Urinary bladder (tissue), 4 donors: ENCODE measurements at places on chromosomes 7 and 10. TPM values are rescaled to one million over a fixed set of nuclear protein-coding genes. Genes with fewer than 3 reads are reported as not detected.

GRCh38 chr10:86652361-86653202 lies 1.8 kb upstream of the OPN4 start:
- no peak for DNase-seq

DNA sequence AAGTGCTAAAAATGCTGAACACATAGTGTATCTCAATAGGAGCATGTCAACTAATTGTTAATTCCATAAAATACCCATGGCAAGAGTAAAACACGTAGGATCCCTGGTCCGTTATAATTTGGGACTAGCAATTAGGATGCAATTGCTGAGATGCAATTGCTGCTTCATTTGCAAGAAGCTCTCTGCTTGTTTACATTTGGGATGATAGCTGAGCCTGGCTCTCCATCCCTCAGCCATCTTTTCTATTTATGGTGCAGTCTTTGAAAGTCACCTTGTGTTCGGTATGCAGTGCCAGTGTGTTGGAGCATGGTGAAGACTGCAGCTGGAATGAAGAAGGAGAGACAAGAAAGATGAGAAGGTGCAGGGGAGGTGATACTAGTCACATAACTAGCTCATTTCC lies 191.3 kb downstream of the SNX10 start:
- DNase-seq, result no peak

DNA sequence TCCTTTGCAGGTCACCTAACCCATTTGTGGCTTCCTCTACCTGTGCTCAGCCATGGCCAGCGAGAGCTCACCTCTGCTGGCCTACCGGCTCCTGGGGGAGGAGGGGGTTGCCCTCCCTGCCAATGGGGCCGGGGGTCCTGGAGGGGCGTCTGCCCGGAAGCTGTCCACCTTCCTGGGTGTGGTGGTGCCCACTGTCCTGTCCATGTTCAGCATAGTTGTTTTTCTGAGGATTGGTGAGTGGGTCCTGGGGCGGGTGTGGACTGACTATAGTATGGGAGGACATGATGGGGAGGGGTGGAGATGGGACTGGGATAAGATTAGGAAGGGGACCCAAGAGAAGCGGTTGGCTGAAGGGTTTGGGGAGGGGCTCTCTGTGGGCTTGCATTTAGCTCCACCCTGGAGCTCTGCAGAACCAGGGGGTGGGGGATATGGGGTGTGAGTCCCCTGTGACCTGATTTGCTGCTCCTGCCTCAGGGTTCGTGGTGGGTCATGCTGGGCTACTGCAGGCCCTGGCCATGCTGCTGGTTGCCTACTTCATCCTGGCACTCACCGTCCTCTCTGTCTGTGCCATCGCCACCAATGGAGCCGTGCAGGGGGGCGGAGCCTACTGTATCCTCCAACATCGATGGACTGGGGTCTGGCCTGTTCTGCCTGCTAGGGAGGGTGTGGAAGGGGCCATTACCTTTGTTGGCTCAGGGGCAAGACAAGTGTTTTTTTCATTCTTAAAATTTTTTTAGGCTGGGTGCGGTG lies 1.8 kb downstream of the SLC12A9 start:
- DNase-seq, result no peak

DNA sequence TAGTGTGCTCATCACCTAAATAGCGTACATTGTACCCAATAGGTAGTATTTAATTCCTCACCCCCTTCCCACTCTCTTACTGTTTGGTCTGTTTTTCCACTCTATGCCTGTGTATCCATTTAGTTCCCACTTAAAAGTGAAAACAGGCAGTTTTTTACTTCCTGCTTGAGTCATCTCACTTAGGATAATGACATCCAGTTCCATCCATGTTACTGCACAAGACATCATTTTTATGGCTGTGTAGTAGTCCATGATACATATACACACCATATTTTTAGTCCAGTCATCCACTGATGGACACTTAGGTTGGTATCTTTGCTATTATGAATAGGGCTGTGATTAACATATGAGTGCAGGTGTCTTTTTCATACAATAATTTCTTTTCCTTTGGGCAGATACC lies 10.1 kb downstream of the STK17A start:
- DNase-seq, result no peak

GRCh38 chr7:150996376-150997074 lies 5.7 kb downstream of the NOS3 start:
- no peak for DNase-seq

DNA sequence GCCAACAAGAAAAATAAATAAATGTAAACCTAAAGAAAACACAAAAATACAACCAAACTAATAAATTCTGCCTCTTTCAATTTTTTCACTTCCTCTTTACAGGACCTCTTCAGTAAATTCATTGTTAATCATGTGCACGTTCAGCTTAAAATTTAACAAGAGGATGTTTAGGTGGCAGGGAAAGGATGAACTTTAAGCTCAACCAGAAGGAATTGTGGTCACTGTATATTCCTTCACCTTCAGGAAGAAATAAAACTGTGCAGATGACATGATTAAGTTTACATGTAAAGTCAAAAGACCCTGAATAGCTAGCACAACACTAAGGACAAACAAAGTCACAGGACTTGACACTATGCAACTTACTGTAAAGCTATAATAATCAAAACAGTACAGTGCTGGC lies 33.0 kb downstream of the KIF5B start:
- no peak for DNase-seq

GRCh38 chr7:45715471-45716352 lies 141.5 kb downstream of the ADCY1 start:
- no peak for DNase-seq

GRCh38 chr7:158093156-158093796 lies 494.3 kb downstream of the PTPRN2 start:
- DNase-seq, result no peak

DNA sequence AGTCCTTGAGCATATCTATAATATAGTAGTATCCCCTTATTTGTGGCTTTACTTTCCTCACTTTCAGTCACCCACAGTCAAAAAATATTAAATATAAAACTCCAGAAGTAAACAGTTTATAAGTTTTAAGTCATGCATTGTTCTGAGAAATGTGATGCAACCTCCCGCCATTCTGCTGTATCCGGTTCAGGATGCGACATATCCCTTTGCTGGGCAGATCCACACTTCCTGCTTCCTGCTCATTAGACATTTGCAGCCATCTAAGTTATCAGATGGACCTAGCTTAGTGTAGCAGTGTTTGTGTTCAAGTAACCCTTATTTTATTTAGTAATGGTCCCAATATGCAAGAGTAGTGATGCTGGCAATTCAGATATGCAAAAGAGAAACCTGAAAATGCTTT lies 38.9 kb upstream of the BMS1 start:
- DNase-seq, result no peak

GRCh38 chr10:36181426-36182178 lies 539.5 kb upstream of the FZD8 start:
- no peak for DNase-seq

GRCh38 chr7:27897001-27897400 lies 157.0 kb downstream of the TAX1BP1 start:
- DNase-seq, result no peak

DNA sequence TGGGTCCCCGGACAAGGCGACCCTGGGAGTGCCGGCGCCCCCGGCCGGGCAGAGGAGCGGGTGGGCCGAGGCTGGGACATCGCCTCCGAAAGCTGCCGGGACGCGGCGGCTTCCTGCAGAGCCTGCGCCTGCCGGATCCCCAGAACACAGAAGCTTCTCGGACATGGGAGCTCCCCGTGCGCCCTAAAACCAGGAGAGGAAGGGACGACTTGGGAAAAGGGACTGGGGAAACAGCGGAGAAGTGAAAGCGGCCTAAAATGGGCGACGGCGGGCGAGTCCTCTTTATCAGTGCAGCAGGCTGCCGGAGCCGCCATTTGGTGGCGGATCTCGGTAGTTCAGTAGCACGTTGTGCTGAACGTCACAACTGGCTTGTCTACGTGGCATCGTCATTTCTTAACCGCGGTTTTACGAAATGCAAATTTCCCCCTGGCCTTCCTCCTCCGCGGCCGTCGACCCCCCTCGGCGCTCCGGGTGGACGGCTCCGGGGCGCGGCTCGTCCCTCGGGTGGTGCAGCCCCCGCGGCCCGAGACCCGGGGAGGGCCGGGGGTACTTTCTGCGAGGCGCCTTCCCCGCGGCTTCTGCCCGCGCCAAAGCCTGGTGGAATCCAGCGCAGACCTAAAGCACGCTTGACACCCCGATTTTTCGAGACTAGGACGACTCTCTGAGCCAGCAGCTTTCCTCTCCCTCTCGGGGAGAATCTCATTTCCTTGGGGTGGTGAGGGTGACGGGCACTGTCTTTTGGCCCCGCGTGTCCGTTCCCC lies 9.9 kb upstream of the SPAG6 start:
- DNase-seq, result no peak

DNA sequence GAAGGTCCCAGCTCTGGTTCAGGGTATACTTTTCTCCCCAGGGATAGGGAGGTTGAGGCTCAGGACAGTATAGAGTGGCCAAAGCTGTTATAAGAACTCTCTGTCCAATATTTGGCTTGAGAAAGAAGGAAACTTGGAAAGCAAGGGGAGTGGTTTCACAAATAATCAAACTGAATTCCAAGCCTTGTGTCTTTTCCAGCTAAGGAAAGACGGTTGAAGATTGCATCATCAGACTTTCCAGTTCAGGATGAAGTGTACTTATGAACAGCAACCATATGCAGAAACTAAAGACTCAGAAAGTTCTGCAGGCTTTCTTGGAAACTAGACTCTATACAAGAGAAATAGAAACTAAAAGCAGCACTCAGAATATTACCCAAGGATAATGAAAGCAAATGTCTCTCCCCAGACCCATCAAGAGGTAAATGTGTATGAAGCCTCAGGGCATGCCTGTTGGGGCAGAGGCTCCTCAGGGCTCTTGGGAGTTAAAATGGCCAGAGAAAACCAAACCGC lies 46.4 kb downstream of the RAMP3 start:
- no peak for DNase-seq

DNA sequence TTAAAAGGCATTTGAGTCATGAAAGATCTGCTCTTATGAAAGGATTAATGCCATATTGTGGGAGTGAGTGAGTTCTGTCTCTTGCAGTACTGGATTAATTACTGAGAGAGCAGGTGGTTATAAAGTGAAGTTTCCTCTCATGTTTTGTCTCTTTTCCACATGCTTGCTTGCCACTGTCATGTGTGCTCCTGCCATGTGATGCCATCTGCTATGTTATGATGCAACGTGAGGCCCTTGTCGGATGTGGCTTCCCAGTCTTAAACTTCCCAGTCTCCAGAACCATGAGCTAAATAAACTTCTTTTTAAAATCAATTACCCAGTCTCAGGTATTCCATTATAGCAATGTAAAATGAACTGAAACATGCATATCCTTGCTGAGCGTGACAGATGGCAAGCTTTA lies 22.7 kb upstream of the TCTN3 start:
- no peak for DNase-seq

- no peak for DNase-seq
Measured at GRCh38 chr7:17989546-17989945, 38.1 kb downstream of the PRPS1L1 start.

- no peak for DNase-seq
Measured at GRCh38 chr10:23344241-23344841, at the start of gene C10orf67. C10orf67 (minus strand) TSS chr10:23344797; CDS start chr10:23344774, 23 bp downstream.

DNA sequence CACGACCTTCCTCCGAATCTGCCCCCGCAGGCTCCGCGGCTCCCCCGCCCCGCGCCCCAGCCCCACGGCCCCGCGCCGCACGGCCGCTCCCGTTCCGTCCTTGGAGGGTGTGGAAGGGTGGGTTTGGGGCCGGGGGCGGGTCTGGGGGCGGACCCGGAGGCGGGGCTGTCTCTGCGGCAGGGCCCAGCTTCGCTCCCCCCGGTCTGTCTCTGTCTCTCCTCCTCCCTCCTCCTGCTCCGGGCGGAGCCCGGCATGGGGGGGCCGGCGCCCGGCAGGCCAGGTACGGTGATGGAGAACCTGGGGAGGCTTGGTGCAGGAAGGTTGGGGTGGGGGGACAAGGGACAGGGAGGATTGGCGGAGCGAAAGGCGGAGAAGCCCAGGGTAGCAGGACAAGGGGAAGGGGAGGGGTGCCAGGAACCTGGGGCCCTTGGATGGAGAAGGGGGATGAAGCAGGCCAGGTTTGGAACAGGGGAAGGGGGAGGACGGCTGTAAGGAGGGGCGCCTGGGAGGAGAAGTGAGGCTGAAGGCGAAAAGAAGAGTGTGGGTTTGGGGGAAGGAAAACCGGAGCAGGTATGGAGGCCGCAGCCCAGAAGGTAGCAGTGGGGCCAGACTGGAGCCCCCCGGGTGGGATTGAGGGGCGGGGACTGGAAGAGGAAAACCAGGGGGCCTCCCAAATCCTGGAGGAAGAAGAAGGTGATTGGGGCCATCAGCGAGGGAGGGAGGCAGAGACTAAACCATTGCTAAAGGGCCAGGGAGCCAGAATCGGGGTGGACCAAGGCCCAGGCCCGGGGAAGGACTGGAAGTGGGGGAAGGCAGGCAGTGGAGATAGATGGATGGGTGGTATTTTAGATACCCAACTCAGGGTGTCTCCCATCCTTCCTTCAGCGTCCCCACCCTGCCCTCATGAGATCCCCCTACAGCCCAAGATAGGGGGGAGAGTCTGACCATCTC lies at the start of gene NYAP1:
TSS of gene NYAP1 (plus strand) at position 206 of the 951 bp plus-strand sequence. CDS start 1,385 bp downstream, outside the sequence.
- DNase-seq, result no peak

GRCh38 chr7:115297656-115298055 lies 375.8 kb downstream of the MDFIC start:
- no peak for DNase-seq

GRCh38 chr7:129535896-129536295 lies 33.6 kb downstream of the SMKR1 start:
- DNase-seq, result no peak

GRCh38 chr10:88209837-88210561 lies 346.6 kb downstream of the PTEN start:
- DNase-seq, result no peak

- DNase-seq, result no peak
Measured at GRCh38 chr10:5644930-5645329, 21.5 kb downstream of the ASB13 start.

DNA sequence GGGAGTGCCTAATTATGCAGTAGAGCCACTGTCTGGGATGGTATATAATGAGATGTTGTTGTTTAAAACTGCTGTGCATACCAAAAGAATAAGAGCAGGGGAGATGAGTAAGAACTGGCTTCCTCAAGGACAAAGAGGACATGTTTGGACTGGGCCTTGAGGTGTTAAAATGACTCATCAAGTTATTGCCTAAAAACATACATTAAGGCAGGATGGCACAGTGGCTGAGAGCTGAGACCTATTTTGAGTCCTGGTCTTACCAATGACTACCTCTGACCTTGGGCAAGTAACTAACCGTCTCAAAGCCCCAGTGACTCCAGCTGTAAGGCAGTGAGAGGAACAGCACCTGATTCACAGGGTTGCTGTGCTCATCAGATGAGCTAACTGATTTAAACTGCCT lies 71.1 kb downstream of the CFAP58 start:
- DNase-seq, result no peak

Gene ASB15
- polyA plus RNA-seq, result not detected

Gene NPSR1
- not detected for polyA plus RNA-seq

Gene ANTXRL
- polyA plus RNA-seq, result 0.44 TPM

Gene CYP2C9
- 0.61 TPM for polyA plus RNA-seq

Gene GRID1
- polyA plus RNA-seq, result 2.4 TPM

Gene JMJD1C
- 27.8 TPM for polyA plus RNA-seq

Gene CNTNAP2
- 0.28 TPM for polyA plus RNA-seq

Gene NUTM2E
- polyA plus RNA-seq, result 0.47 TPM

Gene FRMD4A
- 15.1 TPM for polyA plus RNA-seq

Gene AOC1
- not detected for polyA plus RNA-seq

Gene CCDC6
- polyA plus RNA-seq, result 22.8 TPM

Gene CLCN1
- polyA plus RNA-seq, result 0.05 TPM

Gene MYH16
- not detected for polyA plus RNA-seq

Gene LOXL4
- 6.6 TPM for polyA plus RNA-seq
